NCI-H1105 (cell line): ENCODE measurements at places on chromosomes 5 and 9.

GRCh38 chr9:2424619-2425033 is 197.0 kb upstream of the VLDLR start:
- DNase-seq, result no peak

- DNase-seq, result no peak
These were observed 5.2 kb downstream of the FGF1 start for GRCh38 chr5:142680605-142681259.

DNA sequence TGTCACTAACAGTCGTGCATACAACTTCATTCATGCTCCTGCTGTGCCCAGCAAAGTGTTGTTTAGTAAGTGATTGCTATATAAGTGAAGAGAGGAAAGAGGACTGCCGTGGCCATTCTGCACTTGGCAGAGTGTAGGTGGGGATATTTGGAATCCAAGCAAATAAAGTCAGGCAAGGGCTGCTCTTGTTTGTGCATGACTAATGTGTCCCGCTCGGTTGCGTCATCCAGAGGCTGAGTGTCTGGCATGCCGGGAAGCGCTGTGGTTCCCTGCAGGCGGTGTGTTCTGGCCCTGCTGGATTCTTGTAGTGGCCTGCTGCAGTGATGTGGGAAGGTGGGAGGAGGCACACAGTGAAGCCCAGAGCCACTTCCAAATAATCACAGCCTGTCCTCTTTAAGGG is 136.9 kb upstream of the ANKH start:
- no peak for DNase-seq

DNA sequence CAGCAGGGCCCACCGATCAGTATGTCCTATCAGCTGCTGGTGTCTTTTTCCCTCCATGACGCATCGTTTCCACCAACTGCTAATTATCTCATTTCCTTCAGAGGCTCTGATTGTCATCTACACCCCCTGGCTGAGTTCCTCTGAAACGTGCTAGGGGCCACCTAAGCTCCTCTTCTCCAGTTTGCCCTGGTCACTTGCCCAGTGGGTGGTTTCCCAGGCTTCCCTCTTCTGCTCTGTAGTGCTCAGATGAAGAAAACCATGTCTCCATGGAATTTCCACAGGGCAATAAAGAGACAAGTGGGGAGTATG is 65.3 kb downstream of the TSTD2 start:
- no peak for DNase-seq

DNA sequence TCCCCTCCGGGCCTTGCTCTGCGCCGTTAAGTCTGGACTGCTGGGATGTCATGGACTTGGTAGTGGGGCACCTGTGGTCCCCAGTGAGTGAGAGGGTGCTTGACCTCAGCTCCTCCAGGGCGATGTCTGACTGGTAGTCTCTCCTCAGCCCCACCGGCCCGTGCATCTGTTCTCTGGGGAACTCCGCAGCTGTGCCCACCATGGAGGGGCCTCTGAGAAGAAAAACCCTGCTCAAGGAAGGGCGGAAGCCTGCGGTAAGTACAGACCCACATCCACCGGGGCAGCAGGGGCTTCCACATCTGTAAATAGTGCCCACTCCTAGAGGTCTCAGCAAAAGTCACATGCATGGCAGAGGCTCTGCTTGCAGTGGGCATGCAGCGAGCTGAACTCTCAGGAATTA is 52.6 kb upstream of the GARNL3 start:
- DNase-seq, result no peak

DNA sequence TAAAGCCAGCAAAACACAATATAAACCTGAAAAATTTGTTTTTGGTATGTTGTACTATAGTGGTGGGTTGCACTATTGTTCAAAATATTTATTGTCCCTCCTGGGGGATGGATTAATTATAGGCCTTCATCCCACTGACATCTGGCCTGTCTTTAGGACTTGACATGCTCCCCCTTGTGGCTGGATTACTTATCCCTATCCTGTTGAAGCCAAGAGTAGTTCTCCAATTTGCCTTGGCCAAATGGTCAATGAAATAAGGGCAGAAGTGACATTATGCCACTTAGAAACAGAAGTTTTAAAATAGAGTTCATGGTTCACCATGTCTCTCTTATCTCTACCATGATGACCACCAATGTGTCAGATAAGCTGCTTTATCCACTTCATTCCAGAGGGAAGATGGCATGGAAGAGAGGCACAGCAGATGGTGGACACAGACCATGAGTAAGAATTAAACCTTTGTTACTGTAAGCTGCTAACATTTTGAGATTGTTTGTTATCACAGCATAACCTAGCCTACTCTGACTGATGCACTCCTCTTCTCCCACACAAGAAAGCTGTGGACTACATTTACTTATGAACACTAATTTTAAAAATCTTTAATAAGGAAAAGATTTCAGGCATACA is 29.2 kb upstream of the ARHGEF28 start:
- no peak for DNase-seq

DNA sequence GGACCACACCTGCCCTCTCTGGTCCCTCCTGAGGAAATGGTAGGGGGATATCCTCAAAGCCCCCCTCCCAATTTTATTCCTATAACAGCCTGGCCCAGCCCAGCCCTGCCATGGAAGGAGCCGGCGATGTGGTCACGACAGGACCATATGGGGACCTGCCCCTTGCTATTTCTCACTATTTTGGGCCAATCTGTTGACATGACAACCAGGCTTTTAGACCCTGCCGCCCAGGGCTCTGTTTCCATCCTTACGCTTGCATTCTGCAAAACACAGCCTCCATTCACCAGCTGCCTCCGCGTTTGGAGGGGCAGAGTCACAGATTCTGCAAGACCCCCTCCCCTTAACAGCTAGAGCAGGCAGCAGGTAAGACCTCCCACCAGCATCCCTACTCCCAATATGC is 112.2 kb downstream of the GABBR2 start:
- no peak for DNase-seq

- no peak for DNase-seq
These were observed 42.5 kb upstream of the ROR2 start for GRCh38 chr9:91992461-91993041.

- DNase-seq, result no peak
These were observed 79.5 kb upstream of the ROR2 start for GRCh38 chr9:92029553-92029952.

DNA sequence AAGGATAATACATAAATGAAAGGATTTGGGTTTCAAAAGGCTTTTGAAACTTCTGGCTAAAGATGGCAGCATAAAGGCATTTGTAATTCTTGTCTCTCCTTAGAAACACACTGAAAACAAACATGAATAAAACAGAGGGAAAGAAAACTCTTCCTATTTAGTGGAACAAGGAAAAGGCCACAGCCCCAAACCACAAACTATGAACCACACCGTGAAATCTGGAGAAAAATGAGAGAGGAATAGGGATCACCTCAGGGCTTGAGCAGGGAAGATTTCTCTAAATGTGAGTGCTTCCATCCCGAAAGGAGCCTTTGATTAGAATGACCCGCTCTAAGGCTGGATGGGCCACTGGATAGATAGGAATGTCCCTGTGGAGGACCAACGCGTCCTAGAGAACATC is 119.6 kb downstream of the SEC61B start:
- no peak for DNase-seq

DNA sequence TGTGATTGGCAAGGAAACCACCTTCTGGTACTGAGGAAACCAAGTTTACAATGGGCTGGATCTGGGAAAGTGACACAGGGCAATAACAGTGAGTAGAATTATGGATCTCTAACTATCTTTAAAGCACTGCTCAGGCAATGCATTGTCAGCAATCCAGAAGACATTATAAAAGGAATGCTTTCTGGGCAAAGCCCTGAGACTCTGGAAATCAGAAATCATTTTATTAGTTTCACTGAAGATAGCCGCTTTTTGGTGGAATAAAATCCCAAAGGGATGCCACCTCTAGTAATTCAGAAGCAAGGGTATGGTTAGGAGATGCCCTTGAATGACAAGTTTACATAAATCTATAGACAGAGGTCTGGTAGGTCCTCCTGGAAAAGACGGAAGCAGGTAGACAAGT is 211.1 kb downstream of the DMRT2 start:
- no peak for DNase-seq

GRCh38 chr9:131530546-131530919 is 530 bp downstream of the UCK1 start:
- no peak for DNase-seq

GRCh38 chr9:36258996-36259533 is 817 bp upstream of the GNE start:
- no peak for DNase-seq

DNA sequence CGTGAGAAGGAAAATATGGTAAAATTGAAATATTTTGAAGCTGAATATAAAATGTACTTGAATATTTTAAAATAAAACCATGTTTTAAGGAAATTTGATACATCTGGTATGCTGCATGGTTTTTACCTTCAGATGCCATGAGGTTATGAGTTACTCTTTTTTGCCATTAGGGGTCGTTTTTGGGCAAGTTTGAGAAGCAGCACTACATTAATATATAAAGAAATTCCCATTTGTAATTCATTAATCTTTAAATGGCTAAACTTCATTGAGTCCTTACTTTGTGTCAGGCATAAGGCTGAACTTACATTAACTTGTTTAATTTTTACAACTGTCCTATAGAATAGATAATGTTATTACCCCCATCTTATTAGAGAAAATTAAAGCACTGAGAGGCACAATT is 152.3 kb downstream of the KDM4C start:
- DNase-seq, result no peak

- DNase-seq, result no peak
These were observed 15.2 kb downstream of the ENHO start for GRCh38 chr9:34507556-34507955.

- DNase-seq, result peak; percentile 25
These were observed 246.0 kb upstream of the NUDT12 start for GRCh38 chr5:103808464-103809106.

- DNase-seq, result no peak
These were observed 11.5 kb downstream of the UGT3A1 start for GRCh38 chr5:35979715-35980114.

DNA sequence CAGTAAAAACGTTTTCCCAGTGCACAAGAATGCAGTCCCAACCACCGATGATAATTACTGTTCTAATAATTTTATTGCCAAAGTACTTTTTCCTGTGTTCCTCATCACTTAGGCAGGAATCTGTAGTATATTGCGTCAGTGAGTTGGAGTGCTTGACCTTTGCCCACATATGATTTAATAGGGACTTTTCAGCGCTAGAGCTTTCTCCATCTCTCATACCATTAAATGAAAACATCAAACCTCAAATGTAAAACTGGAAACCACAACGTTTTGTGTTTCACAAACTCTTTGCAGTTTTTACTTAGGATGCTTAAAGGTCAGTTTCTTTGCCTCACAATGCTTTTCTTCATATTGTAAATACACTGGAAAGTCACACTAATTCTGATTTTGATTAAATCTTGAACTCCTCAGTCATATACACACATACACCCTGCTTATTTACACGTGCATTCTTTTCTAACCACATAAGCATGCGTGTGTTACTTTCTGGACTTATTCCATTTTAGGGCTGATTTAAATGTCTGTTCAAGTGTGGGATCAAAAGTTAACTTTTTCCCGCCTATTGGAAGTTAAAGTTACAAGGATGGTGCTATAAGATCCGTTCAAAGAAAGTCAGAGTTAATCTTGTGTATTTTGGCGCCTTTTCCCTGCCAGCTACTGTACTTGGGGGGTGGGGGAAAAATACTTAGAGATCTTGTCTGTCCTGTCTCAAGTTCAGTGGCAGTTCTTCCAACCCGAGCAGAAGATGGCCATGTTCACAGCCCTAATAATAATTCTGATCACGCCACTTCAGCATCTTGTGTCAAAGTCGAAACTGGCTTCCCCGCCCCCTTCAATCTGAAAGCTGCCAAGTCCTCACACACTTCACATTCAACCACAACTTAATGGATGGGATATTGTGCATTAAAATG is 6.6 kb upstream of the NFIB start:
- peak; percentile 44 for DNase-seq

DNA sequence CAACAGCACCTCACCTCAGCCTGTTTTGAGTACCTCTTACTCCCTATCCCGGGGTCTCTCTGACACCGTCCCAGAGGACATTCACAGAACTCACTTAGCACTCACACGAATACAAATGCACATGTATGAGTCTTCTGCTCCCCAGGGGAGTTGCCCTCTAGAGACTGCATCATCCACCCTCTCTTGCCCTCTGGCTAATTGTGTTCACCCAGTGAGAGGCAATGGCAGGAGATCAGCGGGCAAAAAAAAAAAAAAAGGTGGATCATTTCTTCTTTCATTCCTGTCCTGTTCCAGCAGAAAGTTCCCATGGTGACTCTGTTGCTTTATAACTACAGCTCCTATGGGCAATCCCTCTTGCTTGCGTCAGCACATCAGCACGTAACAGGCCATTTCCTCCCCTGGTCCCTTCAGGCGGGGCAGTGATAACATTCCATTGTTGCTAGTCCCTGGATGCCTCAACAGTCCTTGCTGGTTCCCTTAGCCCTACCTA is 23.5 kb upstream of the SNX2 start:
- DNase-seq, result no peak

GRCh38 chr9:87662808-87663528 is 63.0 kb upstream of the CTSL start:
- DNase-seq, result peak; percentile 35

GRCh38 chr5:38113456-38113855 is 144.9 kb upstream of the EGFLAM start:
- no peak for DNase-seq

DNA sequence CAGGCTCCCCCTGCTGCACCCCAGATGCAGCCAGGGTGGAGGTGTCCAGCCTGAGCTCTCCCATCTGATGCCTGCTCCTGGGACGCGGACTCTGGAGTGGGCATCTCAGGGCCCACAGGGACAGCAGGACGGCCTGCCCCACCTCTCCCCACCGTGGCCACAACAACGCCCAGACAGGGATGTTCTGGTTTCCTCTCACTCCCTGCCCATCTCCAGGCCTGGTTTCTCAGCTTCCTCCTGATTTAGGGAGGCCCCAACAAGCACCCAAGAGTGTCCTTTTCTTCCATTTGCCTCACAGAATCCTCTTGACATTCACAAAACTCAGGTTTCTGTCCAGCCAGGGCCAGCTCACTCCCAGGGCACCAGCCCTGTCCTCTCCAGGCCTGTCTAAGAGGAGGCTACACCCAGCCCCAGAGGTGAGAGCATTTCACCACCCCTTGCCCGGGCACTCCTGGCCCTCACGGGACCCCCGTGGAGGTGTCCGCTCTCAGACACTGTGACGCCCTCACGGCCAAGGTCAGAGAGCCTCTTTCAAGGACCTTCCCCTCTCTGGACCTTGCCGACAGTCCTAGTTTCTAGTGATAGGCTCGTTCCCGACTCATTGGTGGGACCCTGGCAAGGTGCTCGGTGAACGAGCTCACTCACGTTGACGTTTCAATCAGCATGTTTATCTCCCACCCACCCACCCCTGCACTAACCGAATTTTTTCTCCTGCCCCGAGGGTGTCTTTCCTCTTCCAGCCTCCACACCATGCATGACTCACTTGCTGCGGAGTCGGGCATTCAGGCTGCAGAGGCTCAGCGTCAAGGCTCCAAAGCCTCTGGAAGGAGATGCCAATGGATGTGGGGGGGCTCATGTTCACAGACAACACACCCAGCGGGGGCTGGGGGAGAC is 62.0 kb upstream of the UNC5A start:
- no peak for DNase-seq
